Stimulated activated CD8-positive, alpha-beta memory T cell treated with anti-CD3 and anti-CD28 coated beads, Interleukin-7, amount 100 ng/mL, for 1 hour (primary cell): ENCODE measurements at places on chromosomes 2 and 18.

- DNase-seq = no peak
These were observed 156.0 kb downstream of the CERS6 start for GRCh38 chr2:168611896-168612650.

DNA sequence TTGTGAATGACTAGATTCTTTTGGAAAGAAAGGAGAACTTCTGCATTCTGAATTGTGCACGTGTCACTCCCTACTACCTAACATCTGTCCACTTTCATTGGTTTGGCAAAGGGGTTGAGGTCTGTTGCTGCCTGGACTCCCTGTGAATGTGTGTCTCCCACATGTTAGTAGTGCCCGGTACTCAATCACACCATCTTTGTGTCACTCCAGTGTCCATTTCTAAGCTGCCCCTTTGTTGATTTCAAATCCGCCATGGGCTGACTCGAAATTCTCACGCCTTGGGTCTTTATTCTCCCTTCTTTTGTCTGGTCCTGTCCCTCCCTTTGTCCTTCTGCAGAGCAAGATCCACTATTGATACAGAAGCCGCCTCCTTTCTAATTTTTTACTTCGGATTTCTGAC is 7.5 kb downstream of the DPYSL5 start:
- DNase-seq = no peak

DNA sequence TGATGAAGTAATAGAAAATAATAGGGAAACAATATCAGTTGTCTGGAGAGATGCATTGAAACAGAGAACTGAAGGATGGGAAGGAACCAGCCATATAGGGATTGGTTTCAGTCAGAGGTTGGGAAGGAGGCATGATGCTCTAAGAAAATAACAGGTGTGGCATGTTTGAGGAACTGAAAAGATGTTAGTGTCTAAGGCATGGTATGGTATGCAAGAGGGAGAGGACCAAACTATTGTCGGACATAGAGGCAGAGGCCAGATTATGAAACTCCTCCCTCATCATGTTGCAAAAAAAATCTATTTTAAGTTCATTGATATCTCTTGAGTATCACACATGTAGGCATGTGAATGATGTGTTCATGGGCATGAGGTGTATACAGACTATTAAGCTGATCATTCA is 48.9 kb upstream of the EMILIN2 start:
- no peak for DNase-seq

GRCh38 chr18:23540867-23541266 is 37.6 kb downstream of the RMC1 start:
- no peak for DNase-seq

- DNase-seq = no peak
These were observed 8.3 kb downstream of the MYO1B start for GRCh38 chr2:191253476-191253875.
